ENCODE measurements at places on chromosomes 2 and 18. TPM values are rescaled to one million over a fixed set of nuclear protein-coding genes. Genes with fewer than 3 reads are reported as not detected.

DNA sequence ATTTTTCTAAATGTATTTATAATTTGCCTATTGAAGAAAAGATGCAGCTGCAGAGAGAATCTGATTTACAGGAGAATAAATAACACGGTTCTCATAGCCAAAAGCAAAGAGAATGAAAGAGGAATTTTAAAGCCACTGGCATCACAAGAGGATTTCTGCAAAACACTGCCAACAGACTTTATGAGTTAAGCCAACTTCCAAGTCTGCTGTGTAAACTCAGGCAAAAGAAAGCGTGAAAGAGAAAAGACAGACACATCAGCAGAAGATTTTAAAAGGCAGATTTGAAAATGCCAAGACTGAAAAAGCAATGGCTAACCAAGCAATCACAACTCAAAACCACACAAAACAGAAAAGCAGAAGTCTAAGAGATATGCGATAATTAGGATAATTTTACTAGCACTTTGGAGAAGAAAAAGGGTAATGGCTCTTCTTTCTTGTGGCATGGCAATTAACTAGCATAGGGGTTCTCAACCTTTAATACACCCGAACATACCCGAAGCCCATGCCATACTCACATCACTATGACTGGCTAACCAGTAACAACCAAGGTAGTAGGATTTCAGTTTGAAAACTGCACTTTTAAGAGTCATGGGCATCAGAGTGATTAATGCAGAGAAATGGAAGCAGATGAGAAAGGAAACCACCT is 4.9 kb downstream of the DARS1 start:
- DNase-seq, result no peak

DNA sequence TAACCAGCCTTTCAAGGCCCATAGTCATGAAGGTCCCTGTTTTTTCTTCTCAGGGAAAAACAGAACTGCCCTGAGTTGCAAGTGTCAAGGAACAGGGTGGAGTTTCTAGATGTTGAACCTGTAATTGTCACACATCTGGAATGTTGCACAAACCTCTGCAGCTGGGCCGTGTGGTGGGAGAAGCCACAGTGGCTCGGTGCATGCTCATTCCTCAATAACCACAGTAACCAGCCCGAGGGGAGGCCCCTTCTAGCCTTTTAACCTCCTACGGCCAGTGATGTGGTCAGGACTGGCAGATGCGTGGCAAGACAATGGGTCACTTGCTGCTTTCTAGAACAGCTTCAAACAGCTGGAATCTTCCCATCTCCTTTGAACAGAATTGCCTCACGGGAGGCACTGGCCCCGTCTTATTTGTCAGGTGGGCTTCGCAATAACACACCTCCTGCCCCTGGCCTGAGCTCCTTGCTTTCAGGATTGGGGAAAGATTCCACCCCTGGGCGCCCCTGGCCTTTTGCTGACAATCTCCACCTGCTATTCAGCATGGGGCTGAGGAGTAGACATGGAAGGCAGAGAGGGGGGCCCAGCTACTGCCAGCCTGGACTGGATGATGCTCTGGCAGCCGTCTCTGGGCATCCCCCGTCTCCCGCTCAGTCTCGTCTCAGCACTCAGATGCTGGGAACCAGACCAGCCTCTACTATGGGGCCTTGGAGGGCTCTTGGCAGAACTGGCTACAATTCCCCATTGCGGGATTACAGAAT is 102.9 kb downstream of the KLHL29 start:
- no peak for DNase-seq

- no peak for DNase-seq
Measured at GRCh38 chr18:45916302-45916701, 50.8 kb downstream of the EPG5 start.

DNA sequence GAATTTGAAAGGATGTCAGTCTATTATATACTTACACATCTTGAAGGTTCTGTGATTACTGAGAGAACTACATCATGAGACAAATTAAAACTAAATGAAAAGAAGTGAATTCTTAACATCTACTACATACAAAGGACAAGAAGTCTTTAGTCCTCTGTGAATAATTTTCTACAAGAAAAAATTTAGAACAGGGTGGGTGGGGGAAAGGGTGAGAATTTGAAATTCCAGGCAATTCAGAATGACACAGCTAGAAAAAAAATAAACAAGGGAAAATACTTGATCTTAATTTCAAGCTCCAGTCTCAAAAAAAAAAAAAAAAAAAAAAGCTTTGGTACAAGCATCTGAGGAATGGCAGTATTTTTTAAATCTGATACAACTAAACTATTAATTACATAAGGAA is 15.5 kb downstream of the CUL3 start:
- no peak for DNase-seq

RBM44 gene
- 1.1 TPM for total RNA-seq

APCDD1 gene
- total RNA-seq, result 252 TPM

PIEZO2 gene
- total RNA-seq, result 2.7 TPM

WDSUB1 gene
- total RNA-seq, result 5.7 TPM
